Activated CD8-positive, alpha-beta memory T cell treated with anti-CD3 and anti-CD28 coated beads for 48 hours (primary cell): ENCODE measurements at places on chromosomes 4 and X.

GRCh38 chr4:2132438-2132837 is 73.3 kb downstream of the NAT8L start:
- no peak for DNase-seq

DNA sequence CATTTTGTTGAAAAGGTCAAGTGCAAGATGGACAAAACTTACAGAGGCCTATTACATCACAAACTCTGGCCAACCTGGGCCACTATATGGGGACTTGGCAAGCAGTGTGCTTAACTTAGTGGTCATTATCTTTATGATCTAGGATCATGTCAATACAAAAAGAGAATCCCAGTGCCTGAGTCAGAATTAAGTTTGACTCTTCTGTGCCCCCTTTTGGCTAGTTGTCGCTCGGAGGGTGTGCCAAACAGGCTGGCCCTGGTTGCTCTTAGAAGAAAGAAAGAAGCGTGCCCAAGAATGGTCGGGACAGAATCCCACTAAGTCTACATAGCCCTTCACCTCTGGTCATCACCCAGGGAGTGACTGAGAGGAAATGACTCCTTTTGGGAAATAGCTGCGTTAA is 100.1 kb downstream of the EIF4E start:
- no peak for DNase-seq

- DNase-seq: no peak
These were observed 421.0 kb downstream of the ADAM29 start for GRCh38 chr4:175339100-175339707.

- no peak for DNase-seq
These were observed 3.8 kb downstream of the HPGDS start for GRCh38 chr4:94338681-94339351.

DNA sequence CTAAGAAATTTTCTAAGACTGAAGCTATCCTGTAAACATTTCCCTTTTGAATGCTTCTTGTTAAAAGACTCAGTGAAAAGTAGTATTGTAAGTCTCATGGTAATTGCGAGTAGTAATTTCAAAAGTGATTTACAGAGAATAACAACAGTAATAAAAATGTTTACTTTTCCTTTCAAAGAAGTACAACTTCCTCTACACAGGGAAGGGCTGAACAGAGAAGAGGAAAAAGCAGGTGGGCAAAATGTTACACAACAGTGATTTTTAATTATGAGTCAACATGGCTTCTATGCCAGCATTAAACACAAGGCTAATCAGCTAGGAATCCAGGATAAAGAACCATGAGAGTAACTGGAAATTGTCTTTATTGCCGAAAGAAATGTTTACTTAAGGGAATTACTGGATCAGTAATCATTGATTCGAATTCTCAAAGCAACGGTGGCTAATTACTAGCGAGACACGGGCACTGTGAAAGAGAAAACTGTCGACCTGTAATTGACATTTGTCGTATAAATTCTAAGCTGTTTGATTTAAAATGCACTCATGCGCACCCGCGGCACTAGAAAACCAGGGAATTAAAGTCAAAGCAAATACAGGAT is 15.4 kb downstream of the UTP3 start:
- no peak for DNase-seq

GRCh38 chr4:155032521-155033229 is 175.8 kb upstream of the NPY2R start:
- no peak for DNase-seq

GRCh38 chrX:111875881-111876280 is at the start of gene TRPC5OS:
Gene TRPC5OS (plus strand): TSS chrX:111876181. CDS start chrX:111901850, 25,669 bp downstream.
- DNase-seq: no peak

GRCh38 chr4:4843635-4844291 is 15.7 kb upstream of the MSX1 start:
- no peak for DNase-seq

GRCh38 chr4:121696170-121696580 is 605 bp downstream of the ANXA5 start:
- DNase-seq: no peak

DNA sequence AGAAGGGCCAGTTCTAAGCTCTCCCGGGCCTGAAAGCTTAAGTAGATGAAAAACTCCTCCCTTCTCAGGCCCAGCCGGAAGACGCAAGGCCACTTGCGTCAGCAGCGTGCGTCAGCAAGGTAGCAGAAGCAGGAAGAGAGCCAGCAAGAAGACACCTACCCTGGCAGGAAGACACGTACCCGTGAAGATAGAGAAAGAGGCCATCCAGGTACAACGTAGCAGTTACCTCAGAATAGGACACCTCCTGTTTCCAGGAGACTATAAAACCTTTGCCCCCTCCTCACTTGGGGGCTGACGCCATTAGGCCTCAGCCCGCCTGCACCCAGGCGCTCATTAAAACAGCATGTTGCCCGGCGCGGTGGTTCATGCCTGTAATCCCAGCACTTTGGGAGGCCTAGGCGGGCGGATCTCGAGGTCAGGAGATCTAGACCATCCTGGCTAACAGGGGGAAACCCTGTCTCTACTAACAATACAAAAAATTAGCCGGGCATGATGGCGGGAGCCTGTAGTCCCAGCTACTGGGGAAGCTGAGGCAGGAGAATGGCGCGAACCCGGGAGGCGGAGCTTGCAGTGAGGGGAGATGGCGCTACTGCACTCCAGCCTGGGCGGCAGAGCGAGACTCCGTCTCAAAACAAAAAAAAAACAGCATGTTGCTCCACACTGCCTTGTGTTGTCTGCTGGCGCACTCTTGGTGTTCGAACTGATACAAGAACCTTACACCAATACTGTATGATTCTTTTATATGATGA is 242.7 kb upstream of the NWD2 start:
- DNase-seq: no peak

GRCh38 chr4:25901030-25901430 is 13.0 kb upstream of the SMIM20 start:
- no peak for DNase-seq

GRCh38 chr4:108502356-108502755 is 118.0 kb upstream of the RPL34 start:
- DNase-seq: no peak

DNA sequence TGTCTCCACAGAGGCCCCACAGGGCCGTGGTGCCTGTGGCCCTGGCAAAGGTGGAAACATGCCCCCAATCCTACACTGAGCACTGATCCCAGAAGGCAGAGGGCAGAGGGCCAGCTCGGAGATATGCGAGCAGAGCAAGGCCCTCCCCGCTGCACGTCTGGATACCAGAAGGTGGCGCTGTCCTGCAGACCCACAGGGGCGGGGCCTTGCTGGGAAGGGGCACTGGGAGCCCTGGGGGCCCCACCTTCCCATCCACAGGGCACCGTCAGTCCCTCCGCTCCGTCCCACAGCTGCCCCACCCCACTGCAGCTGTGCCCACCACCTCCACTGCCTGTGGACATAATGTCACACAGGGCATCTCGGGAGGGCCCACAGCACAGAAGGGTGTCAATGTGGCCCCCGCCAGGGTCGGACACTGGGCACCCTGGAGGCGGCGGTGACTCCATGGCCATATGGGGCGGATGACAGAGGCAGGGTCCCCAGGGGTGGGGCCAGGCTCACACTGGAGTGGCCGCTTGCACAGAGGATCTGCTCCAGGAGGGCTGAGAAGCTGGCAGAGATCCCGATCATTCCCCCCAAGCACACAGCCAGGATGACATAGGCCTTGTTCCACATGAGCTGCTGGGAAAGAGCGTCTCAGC is 4.8 kb downstream of the SLC49A3 start:
- DNase-seq: no peak

DNA sequence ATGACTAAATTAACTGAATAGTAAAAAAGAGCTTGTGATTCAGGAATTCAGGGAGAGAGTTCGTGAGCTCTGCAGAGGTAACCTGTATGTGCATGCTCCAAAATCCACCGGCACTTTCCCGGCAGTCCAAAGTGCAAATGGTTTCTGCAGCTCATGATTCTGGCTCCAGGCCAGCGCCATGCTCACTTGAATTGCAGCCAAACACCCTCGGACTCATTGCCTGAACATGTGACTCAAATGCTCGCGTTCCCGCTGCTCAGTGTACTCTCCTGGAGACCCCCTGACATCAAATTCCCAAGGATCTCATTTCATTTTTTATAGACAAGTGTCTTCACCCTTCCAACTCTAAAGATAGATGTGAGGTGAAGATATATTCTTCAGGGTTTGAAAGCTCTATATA is 44.1 kb upstream of the SH3RF1 start:
- DNase-seq: no peak

GRCh38 chr4:17189401-17189720 is 290.9 kb upstream of the LDB2 start:
- DNase-seq: no peak

DNA sequence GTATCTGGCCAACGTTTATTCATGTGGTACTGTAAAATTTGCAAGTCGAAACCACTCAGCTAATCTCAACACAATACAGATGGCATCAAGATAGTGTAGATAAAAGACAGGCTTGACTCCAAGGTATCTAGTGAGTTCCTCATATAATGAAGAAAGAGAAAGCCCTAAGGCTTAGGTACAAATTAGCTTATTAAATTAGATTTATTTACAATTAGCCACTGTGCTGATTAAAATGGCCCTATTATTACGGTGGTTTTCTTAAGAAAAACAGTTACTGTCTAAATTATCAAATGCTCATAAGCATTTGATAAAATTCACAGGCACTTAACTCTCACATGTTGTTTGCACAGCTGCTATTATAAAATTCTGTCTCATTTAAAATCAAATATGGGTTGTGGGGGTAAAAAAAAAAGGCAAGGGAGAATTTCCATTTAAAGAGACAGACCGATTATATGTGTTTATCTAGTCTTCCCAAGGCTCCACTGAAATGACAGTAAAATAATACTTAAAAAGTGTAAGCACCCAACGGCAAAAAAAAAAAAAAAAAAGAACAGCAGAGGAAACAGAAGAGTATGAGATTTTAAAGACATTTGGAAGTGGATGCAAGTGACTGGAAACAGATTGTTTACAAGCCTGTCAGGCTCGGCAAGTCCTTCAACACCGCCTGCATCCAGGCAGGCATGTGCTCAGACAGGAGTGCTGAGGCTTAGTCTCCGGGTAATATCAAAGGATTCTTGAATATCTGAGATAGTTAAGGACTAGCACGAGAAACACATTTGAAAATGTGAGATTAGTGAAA is 55.1 kb downstream of the FAM13A start:
- no peak for DNase-seq

DNA sequence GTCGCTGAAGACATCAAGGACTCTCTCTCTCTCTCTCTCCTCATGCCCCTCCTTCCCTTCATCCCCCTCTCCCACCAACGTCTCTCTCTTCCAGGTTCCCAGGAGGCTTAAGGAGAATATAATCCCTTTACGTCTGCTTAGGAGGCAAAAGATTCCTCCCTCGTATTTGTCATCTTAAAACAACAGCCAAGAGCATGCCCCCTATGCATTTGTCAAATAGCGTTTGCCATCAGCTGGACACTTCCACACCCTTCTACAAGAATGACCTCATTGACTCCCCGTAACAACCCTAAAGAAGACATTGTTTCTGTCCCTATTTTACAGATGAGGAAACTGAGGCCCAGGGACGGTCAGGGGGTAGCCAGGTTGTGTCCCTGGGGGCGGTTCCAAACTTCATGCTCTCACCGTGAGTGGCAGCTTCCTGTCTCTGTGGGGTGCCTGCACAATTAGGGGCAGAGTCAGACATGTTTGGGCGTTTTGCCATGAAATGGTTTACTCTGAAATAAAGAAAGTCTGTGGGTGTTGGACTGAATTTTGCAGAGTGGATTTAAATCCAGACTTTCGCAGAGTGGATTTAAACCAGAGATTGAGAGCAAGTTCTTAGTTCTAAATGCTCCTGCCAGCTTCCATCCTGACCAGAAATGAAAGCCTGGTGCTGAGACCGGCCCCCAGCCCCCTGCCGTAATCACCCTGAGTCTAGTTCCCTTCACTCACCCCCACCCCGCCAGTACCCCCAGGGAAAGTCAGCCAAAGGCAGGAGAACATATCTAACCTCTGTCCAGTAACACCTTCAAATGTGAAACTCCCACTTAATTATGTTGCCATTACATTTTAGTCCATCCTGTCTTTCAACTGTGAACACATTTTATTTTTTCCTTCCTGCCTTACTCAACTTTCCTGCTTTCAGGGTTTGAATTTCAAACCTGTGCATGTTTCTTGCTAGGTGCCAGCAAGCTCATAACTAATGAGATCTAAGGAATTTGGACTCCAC is 44.3 kb upstream of the TBL1X start:
- DNase-seq: no peak

GRCh38 chrX:71128915-71129765 is 10.7 kb downstream of the MED12 start:
- no peak for DNase-seq

DNA sequence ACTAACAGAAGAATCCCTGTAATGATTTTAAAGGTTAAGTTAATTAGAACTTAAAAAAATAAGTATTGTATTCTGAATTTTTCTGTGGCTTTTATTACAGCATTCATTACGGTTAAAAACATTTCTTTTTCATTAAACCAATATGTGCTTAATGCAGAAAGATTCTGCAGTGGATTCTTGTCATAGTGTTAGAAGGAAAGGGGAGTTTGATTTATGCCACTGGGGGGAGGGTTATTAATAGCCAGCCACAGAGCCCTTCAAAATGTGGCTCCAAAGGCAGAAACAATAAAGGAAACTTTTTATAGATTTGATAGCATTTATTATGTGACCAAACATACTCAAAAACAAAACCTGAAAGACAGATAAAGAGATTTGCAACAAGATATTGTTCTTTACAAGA is 9.1 kb downstream of the SMAD1 start:
- no peak for DNase-seq

DNA sequence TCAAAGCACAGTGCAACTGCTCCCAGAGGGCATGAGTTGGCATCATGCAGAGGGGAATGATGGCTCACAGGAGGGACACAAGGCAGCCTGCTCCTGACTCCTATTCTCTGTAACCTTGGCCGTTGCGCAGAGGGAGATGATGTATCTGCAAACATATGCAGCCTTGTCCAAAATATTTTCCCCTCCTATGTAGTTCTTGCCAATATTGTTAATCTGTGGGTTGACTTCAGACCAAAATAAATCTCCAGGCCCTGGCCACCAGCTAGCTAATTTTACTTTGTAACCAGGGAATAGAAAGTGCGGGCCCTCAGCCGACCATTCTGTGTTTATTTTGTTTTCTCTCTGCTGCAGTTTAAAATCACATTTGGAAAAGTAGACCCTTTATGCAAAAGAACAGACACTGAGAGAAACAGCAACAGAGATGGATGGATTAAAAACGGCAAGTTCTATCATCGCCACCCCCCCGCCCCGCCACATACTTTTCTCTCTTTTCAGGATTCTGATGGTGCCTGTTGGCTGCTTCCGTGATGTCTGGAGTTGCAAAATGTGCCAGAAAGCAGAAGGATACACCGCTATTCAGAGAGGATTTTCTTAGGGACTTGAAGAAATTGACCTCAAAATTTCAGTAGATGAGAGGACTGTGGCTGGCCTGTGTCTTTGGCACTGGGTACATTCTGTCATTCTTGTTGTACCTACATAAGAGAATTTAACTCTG is 185.3 kb upstream of the BCOR start:
- DNase-seq: no peak
